ENCODE measurements at places on chromosomes 5 and 9.

- DNase-seq = no peak
Measured at GRCh38 chr9:13705373-13705772, 425.9 kb upstream of the MPDZ start.

DNA sequence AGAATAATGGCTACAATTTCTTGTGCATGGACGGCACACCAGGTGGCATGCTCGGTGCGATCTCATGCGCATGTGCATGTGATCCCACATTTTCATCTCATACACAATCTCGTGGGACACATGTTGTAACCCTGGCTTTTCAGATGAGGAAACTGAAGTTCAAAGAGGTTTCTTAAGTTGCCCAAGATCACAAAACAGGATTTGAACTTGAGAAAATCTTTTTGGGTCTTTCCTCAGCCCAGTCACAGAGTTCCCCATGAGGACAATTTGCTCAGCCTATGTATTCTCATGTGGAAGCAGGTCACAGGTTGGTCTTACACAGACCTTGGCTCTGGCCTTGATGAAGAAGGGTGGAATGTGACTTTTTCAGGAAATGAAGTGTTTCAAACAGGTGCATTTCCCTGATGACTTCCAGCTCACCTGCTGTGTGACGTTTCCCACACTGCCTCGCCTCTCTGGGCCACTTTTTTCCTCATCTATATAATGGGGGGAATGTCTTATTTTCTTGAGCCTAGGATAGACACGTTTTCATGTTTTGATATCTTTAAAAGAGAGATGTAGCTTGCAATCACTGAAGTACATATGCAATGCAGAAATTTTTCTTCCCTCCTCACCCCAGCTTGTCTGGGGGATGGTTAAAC lies 7.1 kb upstream of the ORM1 start:
- no peak for DNase-seq

- no peak for DNase-seq
Measured at GRCh38 chr9:1087120-1087881, 37.1 kb downstream of the DMRT2 start.

DNA sequence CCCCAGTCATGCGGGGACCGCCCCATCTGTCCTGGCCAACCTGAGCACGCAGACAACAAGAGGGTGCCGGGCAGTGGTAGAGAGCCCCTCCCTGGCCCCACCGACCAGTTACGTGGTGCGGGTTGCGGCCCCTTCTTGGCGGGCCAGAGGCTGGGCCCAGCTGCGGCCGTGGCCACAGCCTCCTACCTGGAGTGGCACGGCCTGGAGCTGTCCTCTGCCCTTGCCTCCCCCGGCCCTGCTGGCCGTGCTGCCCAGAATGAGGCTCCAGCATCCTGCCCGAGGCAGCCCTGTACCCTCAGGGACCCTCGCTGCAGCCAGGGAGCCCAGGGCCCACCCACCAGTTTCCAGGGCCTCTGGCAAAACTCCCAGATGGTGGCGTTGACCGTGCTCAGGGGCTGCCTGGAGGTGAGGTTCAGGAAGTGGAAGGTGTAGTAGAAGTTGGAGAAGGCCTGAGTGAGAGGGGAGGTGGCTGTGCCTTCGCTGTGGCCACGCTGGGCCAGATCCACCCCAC lies 5.7 kb downstream of the ENTPD8 start:
- DNase-seq = no peak

GRCh38 chr5:179323026-179323870 lies 22.0 kb downstream of the ADAMTS2 start:
- no peak for DNase-seq

DNA sequence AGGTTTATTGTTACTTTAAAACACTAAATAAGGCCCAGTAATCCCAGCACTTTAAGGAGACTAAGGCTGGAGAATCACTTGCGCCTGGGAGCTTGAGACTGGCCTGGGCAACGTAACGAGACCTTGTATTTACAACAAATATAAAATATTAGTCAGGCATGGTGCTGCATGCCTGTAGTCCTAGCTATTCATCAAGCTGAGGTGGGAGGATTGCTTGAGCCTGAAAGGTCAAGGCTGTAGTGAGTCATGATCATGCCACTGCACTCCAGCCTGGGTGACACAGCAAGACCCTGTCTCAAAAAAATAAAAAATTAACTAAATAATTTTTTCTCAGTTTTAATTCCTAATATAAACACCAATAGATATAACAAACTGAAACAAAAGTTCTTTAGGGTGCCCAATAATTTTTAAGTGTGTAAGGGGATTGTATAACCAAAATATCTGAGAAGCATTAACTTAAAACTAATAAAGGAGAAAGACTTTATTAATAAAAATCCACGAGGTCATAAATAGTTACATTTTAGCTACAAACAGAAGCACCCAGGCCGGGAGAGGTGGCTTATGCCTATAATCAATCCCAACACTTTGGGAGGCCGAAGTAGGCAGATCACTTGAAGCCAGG lies 32.7 kb downstream of the FAM13B start:
- DNase-seq = no peak

GRCh38 chr5:88674356-88675167 lies 208.4 kb downstream of the MEF2C start:
- peak; percentile 77 for DNase-seq

DNA sequence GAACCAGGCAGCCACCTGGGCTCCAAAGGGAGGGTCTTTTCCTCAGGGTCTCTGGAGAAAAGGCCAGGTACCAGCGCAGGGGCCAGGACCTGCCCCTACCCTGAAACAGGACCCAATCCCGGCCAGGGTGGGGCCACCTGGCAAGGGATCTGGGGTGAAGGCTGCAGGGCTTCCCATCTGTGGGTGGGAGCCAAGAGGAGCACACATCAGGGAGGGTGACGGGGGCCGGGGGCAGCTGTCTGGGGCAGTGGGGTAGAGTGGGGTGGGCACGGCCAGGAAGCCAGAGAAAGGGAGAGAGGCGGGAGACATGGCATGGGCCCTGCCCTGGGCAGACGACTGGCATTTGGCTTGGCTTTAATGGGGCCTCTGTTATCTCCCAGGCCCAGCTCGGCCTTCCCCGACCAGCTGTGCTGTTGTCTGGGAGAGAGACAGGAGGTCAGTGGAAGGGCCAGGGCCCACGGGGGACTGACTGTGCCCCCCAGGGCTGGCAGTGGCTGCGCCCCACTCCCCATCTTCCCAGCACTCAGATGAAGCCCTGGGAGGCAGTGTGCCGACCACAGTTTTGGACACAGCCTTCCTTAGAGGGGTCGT lies 57.2 kb upstream of the RNF130 start:
- DNase-seq = no peak

DNA sequence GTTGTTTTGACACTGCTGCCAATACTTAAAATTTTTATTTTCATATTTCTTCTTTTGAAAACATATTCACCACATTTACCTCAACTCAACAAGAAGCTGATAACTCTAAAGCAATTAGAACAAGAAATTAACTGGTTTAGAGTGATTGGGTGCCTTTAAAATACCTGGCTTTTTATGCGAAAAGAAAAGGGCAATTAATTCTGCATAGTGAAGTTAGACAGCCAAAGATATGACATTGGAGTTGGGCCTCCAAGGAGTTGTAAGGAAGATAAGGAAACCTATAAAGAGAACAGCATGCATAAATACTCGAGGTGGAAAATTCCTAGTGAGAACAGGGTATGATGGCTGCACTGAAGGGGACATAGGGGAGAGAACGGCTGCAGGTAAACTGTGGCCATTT lies 9.6 kb downstream of the AK6 start:
- no peak for DNase-seq

DNA sequence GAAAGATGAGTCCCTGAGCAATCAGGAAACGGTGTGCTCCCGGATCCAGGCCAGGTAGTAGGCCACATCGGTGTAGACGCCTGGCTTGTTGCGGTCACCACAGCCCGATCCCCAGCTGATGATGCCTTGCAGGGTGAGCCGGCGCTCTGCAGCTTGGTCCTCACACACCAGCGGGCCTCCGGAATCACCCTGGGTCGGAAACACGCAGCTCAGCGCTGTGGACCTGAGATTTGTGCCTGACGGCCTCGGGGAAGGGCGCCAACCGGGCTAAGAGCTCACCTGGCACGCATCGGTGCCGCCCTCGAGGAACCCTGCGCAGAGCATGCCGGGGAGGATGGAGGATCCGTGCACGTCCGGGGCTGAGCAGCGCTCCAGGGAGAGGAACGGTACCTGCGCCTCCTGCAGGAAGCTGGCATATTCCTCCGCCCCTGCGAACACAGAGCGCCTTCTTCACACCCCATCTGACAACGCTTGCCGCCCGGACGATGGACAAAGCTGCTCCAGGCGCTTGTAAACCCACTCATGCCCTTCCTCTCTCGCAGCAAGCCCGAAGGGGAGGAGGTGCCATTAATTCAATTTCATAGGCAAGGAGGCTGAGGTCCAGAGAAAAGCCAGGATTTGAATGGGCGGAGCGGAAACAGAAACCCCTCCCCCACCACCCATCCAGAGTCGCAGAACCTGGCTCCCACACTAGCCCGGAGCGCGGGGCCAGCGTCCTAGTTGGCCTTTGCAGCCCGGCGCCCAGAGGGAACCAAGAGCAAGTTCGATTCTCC lies 2.0 kb upstream of the PFN3 start:
- DNase-seq = peak; percentile 89

- no peak for DNase-seq
Measured at GRCh38 chr5:170907758-170908157, 45.9 kb downstream of the RANBP17 start.

DNA sequence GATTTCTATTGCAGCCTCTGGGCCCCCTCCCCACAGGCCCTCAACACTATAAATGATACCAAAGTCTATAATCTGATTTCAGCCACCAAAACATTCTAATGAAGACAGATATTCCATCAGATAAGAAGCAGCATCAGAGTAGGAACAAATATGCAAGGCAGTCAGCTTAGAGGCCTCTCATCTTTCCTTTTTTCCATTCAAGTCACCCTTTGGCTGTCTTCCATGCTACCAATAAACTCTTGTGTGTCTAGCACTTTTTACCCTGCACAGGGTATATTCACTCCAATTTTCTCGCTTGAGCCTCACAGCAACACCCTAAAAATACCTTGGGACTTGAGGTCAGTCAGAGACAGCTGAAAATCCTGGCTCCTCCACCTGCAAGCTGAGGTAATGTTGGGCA lies 193.7 kb downstream of the BRINP1 start:
- no peak for DNase-seq

DNA sequence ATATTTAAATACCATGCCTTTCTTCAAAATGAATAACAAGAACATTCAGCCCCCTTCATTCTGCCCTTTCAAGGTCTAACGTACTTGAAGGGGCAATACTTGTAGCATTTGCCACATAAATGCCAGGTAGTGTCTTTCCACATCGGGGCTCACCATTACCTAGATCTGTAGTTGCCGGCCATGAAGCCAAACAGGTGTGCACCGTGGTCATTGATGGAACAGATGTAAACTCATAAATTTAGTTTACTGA lies 193.0 kb downstream of the CD180 start:
- DNase-seq = no peak

- no peak for DNase-seq
Measured at GRCh38 chr5:10525124-10525495, 38.8 kb upstream of the ANKRD33B start.

GRCh38 chr5:154044581-154044980 lies 5.8 kb downstream of the MFAP3 start:
- DNase-seq = no peak

GRCh38 chr5:152388610-152389009 lies 16.5 kb downstream of the NMUR2 start:
- no peak for DNase-seq

DNA sequence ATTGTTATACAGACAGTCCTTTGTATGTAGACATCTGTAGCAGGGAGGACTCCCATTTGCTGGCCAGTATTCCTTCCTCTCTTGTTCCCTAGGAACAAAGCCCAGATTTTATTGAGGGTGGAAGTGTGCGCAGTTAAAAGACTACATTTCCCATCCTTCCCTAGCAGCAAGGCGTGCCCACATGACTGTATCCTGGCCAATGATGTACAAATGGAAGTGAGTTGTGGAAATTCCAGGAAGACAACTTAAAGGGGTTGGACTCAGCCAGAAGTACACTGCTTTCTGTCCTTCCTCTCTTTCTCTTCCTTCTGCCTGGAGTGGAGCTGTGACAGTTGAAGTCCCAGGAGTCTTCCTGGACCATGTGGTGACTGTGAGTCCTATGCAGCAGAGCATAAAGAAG lies 89.0 kb downstream of the HRH2 start:
- DNase-seq = peak; percentile 35

- DNase-seq = no peak
Measured at GRCh38 chr5:113047733-113048652, 71.4 kb downstream of the DCP2 start.

DNA sequence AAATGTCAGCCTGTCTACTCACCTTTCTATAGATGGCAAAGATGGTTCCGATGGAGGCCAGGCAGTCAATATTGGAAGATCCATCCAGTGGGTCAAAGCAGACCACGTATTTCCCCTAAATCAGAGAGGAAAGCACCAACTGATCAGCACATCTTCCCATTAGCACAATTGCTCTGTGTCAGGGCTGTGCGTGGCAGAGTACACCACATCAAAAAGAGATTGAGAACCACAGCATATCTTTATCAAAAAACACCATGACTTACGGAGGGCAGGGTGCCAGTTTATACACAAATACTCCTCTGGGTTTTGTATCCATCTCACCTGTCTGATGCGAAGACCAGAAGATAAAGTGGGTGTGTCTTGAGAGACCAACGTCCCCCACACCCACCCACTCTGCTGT lies 9.1 kb downstream of the FBP2 start:
- DNase-seq = no peak

GRCh38 chr5:83306572-83307241 lies 164.8 kb upstream of the VCAN start:
- no peak for DNase-seq

DNA sequence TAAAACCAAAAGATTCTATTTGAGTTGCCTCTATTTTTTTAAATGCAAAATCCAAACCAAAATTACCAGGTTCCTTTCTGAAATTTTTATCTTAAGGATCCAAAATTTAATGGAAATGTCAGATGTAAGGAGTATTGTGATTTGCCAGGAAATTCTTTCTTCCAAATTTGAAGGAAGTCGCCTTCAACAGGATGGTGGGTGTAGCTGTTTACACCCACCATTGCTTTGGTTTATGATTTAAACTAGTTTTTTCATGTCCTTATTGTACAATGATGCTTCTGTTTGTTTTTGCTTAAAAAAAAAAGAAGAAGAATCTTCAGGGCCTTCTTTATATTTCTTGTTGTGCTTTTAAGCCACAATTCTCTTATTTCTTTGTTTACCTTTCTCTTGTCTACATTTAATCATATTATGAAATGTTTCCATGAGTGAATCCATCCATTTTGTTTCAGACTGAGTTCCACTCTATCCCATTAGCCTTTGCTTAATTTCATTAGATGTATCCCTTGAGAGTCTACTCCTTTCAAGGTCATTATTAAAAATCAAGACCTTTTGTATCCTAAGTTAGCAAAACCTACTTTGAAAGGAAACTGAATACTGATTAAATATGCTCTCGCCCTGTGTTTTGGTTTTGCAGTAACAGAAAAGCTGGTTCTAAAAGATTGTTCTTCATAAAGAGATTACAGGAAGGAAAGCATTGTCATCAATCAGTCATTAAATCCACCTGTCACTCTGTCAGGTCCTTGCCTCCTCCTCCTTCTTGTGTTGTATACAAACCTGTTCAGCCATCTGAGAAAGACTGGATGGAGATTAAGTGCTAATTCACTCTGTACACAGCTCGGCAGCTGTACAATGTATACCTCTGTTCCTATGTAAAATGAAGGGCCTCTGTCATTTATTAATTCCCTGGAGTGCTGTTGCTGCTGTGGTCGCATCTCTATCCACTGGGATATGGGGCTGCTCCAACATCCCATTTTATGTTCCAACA lies 45.5 kb upstream of the SLC2A8 start:
- DNase-seq = no peak

Data from ELF-1 (cell line).